Activated CD8-positive, alpha-beta memory T cell treated with anti-CD3 and anti-CD28 coated beads, Interleukin-2, amount 50 U/mL, for 48 hours (primary cell): ENCODE measurements at places on chromosomes 13 and 19.
A peak's percentile ranks its signal among the peaks of the same experiment; 100 is the strongest.

GRCh38 chr19:39100500-39101166, 16.5 kb downstream of the ACP7 start:
- no peak for DNase-seq

DNA sequence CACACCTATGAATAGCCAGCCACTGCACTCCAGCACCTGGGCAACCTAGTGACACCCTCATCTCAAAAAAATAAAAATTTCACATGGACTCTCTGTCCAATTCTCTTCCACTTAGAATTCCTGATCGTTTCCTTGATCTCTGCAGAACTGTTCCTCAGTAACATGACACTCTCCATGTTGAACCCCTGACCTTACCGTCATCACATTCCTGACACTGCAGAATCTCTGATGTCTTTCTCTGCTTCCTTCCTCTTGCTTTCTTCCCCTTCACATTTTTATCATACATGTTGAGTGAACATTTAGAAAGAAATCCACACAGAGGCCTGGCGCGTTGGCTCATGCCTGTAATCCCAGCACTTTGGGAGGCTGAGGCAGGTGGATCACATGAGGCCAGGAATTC, 15.0 kb downstream of the ZNF114 start:
- no peak for DNase-seq

GRCh38 chr13:112771877-112772538, 82.2 kb downstream of the ATP11A start:
- DNase-seq = no peak

GRCh38 chr19:36182612-36183244, 30.5 kb upstream of the COX7A1 start:
- DNase-seq = no peak

DNA sequence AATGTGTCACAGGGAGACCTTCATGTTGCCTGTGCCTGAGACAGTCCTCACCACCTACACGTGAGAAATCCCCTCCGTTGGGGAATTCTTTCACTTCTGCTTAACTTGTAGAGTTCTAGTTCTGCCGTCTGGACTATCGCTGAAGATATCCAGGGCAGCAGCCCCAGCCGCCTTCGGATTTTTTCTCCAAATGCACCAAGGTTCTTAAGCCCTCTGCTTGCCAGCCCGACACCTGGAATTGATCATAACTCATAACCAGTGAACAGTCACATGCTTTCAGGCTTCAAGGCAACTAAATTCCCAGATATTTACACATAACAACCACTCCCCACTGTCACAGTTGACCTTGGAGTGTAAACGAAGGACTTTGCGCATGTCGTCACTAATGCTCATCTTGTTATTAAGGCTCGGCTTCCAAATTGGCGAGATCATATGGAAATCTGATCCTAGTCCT, 114.4 kb downstream of the RAB20 start:
- no peak for DNase-seq

DNA sequence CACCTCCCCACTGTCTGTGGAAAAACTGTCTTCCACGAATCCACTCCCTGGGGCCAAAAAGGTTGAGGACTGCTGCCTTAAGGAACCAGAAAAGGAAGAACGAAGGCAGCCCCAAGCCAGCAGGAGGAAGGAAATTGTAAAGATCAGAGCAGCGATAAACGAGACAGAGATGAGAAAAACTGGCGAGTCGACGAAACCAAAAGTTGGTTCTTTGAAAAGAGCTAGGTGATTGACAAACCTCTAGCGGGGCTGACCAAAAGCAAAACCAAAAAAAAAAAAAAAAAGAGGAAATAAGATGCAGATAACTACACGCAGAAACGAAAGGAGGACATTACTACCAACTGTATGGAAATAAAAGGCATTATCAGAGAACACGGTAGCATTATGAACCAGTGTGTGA, 76.9 kb downstream of the GADD45B start:
- no peak for DNase-seq

DNA sequence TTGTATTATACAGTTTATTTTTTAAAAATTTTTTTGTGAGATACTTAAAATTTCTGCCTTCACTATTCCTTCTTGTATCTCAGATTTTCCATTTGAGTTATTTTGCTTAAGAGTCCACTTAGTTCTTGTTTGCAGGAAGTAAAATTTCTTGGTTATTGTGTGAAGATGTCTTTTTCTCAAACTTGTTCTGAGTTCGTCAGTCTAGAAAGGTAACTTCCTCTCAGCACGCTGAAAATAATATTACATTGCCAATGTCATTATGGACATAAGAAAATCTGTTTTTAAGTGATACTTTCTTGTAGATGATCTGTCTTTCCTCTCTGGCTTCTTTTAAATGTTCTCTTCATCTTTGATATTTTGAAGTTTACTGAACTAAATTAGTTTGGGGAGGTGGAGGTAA, 731.7 kb upstream of the GPC6 start:
- no peak for DNase-seq

DNA sequence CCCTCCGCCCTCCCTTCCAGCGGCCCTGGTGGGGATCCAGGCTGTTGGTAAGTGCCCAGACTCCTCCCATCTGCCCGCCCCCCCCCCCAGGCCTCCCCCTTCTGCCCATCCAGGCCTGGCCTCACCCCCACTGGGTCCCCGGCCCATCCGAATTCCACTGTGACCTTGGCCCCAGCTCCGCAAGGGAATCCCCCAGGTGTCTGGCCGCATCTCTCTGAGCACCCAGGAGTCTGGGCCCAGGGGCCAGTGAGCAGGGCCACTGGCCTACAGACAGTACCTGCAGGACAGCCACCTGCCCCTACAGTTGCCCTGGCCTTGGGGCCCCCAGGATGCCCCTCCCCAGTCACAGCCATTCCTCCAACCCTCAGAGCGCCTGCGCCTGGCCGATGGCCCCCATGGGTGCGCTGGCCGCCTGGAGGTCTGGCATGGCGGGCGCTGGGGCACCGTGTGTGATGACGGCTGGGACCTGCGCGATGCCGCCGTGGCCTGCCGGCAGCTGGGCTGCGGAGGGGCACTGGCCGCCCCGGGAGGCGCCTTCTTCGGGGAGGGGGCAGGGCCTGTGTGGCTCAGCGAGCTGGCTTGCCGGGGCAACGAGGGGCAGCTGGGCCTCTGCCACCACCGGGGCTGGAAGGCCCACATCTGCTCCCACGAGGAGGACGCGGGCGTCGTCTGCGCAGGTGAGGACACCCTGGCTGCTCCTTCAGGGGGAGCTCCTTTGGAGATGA, 912 bp downstream of the SSC5D start:
- DNase-seq = no peak

- no peak for DNase-seq
These were observed 248.8 kb downstream of the SLITRK5 start for GRCh38 chr13:87919956-87920355.

GRCh38 chr13:58953638-58954037, 1210.1 kb downstream of the DIAPH3 start:
- DNase-seq = no peak

- peak; percentile 80 for DNase-seq
These were observed at the start of gene BCL3 for GRCh38 chr19:44748426-44749254. Gene BCL3 (plus strand): TSS chr19:44748708. CDS start chr19:44748791, 83 bp downstream.

GRCh38 chr13:110254751-110255553, 52.0 kb downstream of the COL4A1 start:
- DNase-seq = no peak

GRCh38 chr19:8150998-8151766, 1.8 kb upstream of the FBN3 start:
- no peak for DNase-seq

DNA sequence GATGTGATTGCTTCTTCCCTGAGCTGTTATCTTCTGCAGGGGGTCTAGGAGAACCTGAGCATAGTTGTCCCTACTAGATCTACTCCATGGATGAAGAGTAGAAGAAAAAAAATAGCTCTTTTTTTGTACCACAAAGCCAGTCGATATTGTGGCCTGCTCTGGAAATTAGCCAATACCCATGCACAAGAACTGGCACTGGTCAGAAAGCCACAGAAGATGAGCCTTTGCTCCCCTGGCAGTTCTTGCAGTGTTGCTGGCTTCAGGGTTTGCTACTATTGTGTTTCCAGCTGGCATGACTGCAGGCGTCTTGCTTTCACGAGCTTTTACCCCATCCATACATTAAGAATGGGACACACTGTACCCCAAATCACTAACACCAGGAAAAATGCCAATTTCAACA, 547.7 kb upstream of the KLF12 start:
- no peak for DNase-seq

DNA sequence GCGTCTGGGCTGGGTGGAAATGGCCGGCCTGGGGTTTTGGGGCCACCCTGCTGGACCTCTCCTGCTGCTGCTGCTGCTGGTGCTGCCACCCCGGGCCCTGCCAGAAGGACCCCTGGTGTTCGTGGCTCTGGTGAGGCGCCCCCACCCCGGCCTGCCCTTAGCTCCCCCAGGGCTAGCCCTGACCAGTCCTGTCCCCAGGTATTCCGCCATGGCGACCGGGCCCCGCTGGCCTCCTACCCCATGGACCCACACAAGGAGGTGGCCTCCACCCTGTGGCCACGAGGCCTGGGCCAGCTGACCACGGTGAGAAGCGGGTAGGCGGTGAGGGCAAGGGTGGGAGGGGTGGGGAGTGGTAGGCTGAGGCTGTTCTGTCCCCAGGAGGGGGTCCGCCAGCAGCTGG, at the start of gene ACP4:
ACP4 (plus strand) TSS at position 20 of the 400 bp plus-strand sequence; CDS start at position 20, 0 bp downstream.
- DNase-seq = no peak

- DNase-seq = peak; percentile 68
These were observed 1.0 kb downstream of the ZNF253 start for GRCh38 chr19:19866611-19867248.

DNA sequence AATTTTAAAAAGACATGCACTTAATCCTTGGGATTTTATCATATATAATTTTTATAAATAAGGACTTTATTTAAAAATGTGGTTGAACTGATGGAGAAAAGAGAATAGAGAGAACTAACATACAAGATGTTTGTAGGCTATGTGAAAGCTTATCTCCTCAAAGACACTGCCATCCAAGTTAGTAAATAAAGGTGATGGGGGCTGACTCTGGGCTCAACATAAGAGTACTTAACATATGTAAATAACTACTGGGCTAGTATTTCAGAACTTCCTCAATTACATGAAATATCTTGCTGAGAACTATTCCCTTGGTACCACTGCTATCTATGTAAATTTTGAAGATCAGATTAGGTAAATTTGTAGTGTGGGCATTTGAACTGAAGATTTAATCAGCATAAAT, 1017.3 kb upstream of the PCDH20 start:
- DNase-seq = no peak

GRCh38 chr13:113216254-113217048, 7.0 kb downstream of the CUL4A start:
- DNase-seq = no peak

DNA sequence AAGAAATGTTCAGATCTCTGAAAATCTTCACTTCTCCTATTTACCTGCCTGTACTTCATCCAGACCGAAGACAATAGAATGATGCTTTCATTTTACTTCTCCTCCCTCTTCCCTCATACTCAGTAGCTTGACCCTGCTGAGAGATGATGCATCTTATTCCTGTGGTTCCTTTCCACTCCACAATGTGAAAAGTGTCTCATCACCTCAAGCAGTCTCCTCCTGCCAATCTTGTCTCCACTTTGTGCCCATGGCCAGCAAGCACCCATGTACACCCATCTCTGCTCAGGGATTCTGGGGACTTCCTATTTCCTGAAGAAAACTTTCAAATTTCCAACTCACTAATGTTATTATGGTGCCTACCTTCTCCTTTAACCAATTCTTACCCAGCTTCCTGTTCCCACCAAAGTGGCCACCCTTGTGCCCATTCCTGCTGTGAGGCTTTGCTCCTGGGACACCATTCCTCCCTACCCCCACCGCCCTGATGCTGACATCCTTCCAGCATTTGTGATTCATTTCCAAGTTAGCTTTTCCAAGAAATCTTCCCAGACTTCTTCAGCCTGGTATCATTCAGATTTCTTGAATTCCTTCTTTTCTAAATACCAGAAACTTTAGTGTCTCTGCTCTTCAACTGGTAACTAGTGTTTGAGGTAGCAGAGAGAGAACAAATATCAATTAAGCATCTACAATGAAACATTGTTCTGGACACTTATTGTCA, 212.5 kb downstream of the POSTN start:
- DNase-seq = no peak
